ENCODE measurements at places on chromosomes 7 and 10.
A peak's percentile ranks its signal among the peaks of the same experiment; 100 is the strongest.

GRCh38 chr10:56537984-56538383 is 176.9 kb upstream of the ZWINT start:
- DNase-seq, result peak; percentile 70

GRCh38 chr7:116380025-116380424 is 119.5 kb upstream of the CAV2 start:
- no peak for DNase-seq

- no peak for DNase-seq
These were observed 185.0 kb upstream of the TCERG1L start for GRCh38 chr10:131496351-131497052.

GRCh38 chr10:5553400-5554170 is 28.8 kb downstream of the CALML3 start:
- DNase-seq, result no peak

DNA sequence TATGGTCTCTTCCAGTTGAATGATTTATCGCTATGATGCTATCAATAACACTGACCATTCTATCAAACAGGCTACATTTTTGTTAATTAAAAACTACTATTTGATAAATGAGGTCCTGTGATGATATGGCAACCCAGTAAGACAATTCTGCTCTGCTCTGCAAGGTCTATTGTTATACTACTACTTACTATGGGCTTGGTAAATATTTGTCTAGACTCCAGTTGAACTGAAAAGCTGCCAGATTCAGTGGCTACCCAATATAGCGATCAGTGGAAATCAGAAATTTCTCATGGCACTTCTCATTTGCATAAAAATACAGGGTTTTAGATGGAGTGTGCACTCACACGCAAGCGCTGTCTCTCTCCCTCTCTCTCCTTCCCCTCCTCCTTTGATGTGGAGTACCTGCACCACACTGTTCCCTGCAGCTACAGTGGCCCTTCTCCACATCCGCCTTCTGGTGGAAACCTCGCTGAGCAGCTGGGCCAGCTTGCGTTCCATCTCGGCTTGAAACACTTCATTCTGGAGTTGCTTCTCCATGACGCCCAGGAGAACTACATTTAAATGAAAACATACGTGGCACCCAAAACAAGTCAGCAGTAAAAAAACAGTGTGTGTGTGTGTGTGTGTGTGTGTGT is 77.9 kb downstream of the KIAA1549 start:
- no peak for DNase-seq

DNA sequence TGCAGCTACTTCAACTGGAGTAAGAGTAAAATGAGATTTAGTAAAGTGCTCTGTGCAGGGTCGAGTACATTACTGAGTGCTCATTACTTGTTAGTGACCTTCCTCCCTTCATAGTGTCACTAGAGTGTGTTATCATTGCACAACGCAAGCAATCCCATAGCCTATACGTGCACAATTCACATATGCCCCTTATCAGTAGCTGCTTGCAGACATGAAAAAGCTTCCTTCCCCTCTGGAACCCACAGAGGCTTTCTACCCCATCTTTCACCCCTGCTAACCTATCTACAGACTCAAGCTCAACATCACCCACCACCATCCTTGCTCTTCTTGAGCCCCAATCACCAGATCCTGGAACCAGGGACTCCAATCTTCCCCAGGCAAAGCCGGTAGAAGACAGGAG is 59.3 kb downstream of the C7orf25 start:
- no peak for DNase-seq

GRCh38 chr10:99938563-99938962 is 71.2 kb downstream of the DNMBP start:
- DNase-seq, result peak; percentile 88

DNA sequence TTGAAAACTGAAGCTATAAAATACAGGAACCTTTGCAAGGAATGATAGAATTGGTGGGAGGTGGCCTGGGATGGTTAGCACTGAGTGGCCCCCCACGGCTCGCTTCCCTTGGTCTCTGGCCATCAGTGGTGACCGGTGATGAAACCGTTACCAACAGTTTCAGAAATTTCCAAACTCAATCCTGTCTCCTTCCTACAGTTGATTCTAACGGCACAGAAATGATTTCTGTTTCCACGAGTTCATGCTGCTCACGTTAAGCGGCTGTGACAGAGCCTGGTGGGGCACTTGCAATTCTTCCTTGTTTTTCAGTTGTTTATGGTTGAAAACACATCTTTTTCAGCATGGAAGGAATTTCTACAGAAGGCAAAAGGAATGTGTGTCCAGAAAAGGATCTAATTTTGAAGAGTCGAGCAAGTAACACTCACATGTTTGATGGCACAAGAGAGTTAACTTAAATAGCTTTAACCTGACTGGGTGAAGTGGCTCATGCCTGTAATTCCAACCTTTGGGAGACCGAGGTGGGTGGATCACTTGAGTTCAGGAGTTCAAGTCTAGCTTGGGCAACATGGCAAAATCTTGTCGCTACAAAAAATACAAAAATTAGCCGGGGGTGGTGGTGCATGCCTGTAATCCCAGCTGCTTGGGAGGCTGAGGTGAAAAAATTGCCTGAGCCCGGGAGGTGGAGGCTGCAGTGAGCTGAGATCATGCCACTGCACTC is 100.1 kb downstream of the DNAJB6 start:
- DNase-seq, result peak; percentile 19

GRCh38 chr7:36276428-36277248 is 113.0 kb upstream of the ANLN start:
- no peak for DNase-seq

DNA sequence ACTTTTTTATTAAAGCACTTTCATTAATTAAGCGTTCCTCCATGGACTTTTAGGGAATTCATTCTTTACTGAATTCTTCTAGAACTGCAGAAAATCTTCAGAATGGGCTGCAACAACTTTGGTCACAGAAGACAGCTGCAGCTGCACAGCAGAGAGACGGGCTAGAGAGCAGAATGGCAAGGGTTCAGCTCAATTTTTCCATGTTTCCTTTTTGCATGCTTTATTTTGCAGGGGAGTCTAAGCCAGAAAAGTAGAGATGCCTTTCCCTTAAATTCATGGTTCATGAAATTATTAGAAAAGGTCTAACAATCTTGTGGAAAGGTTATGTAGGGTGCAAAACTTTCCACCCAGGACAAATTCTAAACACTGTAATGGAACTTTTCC is 15.4 kb upstream of the ANKRD1 start:
- DNase-seq, result no peak

GRCh38 chr7:29119538-29119937 is 26.8 kb downstream of the CPVL start:
- DNase-seq, result no peak

DNA sequence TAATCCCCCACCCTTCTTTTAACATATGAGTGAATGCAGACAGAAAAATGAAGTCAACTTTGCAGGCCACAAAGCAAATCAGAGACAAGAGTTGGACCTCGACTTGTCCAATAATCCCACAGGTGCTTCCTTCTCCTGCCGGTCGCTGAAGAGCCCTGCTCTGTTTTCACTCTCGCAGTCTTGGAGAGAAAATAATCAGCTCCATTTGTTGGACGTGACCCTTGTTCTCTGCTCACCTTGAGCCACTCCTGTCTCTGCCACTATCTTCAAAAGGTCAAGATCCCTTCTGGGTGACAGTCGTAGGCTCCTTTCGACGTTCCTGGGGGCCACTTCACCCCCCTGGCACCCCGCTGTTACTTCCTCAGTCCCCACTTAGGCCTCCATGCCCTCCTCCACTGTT is 2.8 kb upstream of the KLF6 start:
- DNase-seq, result no peak

DNA sequence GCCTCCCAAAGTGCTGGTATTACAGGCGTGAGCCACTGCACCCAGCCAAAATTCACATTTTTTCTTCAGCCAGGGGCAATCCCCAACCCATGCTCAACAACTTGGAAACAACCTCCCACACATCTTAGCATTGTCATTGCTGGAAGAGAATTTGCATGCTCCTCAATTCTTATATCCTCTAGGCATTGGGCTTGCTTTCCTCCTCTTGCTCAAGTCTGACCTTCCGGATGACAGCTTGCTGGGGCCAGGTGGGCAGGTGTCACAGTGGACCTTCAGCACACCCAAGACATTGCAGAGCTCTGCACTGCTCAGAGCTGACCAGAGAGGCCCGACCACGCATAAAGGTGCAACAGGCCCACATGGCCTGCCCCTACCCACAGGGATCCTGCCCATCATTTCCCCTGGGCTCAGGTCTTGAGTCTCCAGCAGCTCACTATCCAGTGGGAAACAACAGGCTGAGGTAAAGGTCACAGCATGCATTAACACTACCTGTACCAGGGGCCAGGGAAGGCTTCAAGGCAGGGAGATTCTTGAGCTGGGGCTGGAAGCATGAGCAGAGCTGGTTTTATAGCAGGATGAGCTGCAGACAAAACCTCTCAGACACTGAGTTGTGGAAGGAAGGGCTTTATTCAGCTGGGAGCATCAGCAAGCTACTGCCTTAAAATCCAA is 6.8 kb upstream of the GPR15LG start:
- no peak for DNase-seq

DNA sequence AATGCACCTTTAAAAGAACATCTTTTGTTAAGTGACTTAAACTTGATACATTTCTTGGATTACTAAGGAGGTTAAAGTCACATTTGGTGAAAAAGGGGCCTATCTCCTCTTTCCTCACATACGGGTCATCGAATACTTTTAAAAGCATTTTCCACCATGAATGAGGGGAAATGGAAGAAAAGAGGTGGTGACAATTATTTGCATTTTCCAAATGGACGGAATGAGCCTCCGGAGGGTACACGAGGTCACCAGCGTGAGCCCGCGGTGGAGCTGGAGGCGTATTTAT is 1.0 kb upstream of the BMPR1A start:
- DNase-seq, result no peak

DNA sequence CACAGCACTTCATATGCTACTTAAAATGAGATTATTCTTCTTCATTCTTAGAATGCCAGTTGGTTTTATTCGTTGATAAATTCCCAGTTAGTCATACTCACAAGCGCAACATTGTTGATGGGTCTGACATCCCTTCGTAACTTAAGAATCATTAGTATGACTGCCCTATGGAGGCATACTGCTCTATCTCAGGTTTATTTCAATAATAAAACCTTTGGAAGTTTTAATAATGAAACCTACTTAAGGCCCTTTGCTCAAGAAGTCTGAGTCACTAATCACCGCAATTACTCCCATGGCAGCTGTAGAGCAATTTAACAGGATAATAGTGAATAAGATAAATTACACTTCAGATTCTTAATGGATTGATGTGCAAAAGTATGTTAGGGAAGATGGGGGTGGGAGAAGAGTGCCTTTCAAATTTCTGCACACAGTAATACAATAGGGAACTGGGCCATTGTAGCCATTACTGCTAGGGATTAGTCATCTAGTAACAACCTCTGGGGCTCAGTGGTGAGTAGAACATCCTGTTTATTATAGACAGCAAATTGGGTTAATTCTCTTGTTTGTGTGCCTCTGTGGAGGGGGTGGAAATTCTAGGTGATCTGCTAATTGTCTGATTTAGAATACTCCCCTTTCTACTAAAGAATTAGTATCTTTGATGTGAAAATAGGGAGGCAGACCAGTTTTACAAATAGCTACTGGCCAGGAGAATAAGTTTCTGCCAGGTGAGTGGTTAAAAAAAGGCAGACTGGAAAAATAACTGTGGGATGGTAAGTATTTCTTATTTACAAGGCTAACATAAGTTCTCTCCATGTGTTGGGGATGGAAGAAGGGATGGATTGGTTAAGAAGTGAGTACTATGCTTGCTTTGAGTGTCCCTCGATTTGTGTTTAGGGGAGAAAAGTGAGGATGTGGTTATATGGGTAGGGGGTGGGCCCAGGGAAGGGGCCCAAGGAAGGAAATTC is 74.5 kb upstream of the VKORC1L1 start:
- DNase-seq, result peak; percentile 91

- DNase-seq, result no peak
These were observed 31.5 kb downstream of the MTURN start for GRCh38 chr7:30166155-30166840.

- peak; percentile 25 for DNase-seq
These were observed 33.0 kb upstream of the GALNTL5 start for GRCh38 chr7:151923097-151923876.

- peak; percentile 84 for DNase-seq
These were observed 141.4 kb downstream of the KIAA1217 start for GRCh38 chr10:24350070-24350921.

GRCh38 chr7:82179311-82179710 is 264.3 kb downstream of the CACNA2D1 start:
- DNase-seq, result peak; percentile 27

DNA sequence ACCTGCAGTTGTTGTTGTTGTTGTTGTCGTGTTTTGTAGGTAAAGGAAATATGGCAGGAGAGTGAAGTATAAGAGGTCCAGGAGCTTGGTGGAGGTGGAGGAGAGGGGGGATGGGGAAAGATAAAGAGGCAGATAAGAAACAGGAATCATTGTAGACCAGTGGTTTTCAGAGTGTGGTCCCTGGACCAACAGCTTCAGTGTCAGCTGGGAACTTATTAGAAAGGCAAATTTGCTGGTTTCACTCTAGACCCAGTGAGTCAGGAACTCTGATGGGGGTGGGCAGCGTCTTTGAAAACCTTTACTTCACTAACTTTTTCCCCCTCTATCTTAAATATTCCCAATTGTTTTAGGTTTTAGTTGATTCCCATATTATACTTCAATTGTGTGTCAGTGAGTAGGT is 241.5 kb downstream of the AUTS2 start:
- no peak for DNase-seq

DNA sequence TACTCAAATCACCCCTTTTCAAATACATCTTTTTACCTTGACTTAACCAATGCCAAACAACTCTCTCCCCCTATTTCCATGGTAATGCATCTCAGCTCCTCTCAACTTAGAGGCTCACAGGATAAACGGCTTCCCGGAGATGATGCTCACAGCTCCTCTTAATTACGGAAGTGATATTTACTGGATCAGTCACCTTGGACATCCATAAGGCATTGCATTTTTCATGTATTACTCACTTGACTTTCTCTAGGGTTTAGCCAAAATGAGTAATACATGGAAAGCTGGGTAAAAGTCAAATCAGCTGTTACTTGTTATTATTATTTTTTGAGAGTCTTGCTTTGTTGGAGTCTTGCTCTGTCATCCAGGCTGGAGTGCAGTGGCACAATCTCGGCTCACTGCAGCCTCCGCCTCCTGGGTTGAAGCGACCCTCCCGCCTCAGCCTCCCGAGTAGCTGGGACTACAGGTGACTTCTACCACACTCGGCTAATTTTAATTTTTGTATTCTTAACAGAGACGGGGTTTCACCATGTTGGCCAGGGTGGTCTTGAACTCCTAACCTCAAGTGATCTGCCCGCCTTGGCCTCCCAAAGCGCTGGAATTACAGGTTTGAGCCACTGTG is 73.3 kb upstream of the RHEB start:
- peak; percentile 95 for DNase-seq

DNA sequence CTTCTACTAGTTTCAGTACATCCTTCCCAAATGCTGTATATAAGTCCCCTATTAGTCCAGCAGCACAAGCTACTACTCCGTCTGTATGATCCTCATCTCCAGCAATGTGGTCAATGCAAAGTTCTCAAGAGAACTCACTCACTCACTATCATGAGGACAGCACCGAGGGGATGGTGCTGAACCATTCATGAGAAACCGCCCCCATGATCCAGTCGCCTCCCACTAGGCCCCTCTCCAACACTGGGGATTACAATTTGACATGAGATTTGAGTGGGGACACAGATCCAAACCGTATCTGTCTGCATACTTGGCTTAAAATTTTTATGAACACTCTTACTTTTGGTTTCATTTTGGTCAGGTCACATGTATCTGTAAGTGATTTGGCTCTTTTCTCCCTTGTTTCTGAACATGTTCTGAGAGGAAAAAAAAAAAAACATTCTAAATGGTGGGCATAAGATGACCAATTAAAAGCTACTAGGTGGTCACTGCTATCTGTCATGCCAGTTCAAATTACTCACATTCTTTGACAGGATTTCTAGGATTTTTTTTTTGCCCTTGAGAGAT is 60.1 kb downstream of the ZNF783 start:
- DNase-seq, result peak; percentile 60

- peak; percentile 57 for DNase-seq
These were observed 58.4 kb upstream of the PCGF5 start for GRCh38 chr10:91162050-91162494.

All from amniotic epithelial cell (primary cell).